ENCODE measurements at places on chromosomes 16 and 17.
A peak's percentile ranks its signal among the peaks of the same experiment; 100 is the strongest.

GRCh38 chr17:79792341-79792871 lies 4.5 kb downstream of the CBX8 start:
- no peak for DNase-seq

GRCh38 chr16:85126705-85127378 lies 14.6 kb upstream of the CIBAR2 start:
- peak; percentile 25 for DNase-seq

- DNase-seq: no peak
Observed at GRCh38 chr17:8742274-8742673, 2.4 kb downstream of the CCDC42 start.

DNA sequence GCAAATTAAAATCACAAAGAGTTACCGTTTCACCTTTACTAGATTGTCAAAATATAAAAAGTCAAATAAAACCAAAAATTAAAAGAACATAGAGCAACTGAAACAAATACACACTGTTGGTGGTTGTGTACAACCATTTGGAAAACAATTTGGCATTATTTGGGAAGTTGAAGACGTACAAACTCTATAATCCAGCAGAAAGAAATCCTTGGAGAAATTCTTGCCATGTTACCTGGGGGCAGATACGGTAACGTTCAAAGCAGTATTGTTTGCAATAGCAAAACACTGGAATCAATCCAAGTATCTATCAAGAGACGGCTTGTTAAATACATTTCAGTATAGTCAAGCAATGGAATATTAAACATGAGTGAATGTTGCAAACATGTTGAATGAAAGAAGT lies 56.7 kb downstream of the TBX4 start:
- DNase-seq: no peak

- DNase-seq: no peak
Observed at GRCh38 chr17:48460052-48460451, 30.0 kb upstream of the SKAP1 start.

GRCh38 chr17:55236316-55236715 lies 28.4 kb upstream of the HLF start:
- DNase-seq: no peak

DNA sequence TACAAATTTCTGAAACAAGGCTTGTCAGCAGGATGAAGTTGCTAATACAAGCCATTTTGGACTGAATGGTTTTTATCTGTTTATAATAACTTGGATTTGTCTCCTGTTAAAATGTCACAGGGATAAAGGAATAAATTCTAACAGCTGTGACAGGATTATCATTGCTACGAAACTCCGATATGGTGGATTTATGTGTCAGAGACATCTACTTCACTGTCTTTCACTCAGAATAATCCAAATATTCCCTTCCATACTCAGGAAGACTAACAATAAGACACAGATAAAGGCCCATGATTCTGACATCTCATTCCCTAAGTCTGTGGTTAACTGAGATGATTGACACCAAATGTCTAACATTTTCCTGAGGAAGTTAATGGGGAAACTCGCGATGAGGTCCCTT lies 529.8 kb upstream of the GOT2 start:
- no peak for DNase-seq

DNA sequence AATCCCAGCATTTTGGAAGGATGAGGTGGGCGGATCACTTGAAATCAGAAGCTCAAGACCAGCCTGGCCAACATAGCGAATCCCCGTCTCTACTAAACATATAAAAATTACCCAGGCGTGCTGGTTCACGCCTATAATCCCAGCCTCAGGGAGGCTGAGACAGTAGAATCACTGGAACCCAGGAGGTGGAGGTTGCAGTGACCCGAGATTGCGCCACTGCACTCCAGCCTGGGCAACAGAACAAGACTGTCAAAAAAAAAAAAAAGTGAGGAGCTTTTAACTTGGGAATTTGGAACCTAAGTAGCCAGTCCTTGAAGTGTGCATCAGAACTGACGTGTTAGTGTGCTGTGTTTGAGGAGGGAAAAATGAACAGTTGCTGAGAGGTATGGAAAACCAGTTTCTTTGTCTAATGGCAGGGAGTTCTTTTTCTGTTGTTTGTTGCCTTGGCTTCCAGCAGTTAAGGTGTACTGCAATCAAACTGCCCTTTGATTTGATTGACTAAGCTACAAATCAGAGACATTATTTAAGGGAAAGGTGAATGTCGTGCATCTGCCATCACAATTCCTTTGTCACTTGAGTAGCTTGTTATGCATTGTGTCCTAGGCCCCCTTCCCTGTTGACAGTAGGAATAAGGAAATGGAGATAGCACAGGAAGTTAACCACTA lies 8.6 kb upstream of the DUSP14 start:
- no peak for DNase-seq

GRCh38 chr17:42185621-42185930 lies 324 bp upstream of the HCRT start:
- no peak for DNase-seq

GRCh38 chr16:73232555-73233328 lies 184.8 kb upstream of the ZFHX3 start:
- DNase-seq: no peak

GRCh38 chr17:574061-574460 lies 140.6 kb downstream of the VPS53 start:
- no peak for DNase-seq

DNA sequence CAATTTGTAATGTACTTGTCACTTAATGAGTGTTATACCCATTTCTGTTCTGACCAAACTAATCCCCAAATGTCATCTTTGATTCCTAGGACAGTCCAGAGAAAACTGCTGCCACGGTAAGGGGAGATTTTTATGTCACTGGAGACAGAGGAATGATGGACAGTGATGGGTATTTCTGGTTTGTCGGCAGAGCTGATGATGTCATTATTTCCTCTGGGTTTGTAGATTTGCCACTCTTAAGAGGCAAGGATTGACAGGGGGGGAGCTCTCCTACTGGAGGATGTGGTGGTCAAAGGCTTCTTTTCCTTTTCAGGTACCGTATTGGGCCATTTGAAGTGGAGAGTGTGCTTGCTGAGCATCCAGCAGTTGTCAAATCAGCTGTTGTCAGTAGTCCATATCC lies 12.5 kb downstream of the THUMPD1 start:
- no peak for DNase-seq

DNA sequence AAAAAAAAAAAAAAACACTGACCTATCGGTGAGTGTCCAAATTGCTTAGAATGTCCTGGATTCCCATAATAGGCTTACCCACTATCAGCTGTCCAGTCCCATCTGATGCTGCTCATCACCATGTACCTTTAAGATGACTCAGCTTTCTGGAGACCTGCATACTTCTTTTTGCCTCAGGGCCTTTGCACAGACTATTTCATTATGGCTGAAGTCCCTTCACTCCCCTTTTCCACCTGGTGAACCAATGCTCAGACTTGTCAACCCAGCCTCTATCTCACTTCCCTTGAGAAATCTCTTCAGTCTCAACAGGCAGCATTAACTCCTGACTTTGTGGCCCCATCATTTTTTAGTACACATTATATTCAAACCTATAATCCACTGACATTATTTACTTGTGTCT lies 29.7 kb upstream of the NUDT7 start:
- DNase-seq: no peak

GRCh38 chr17:64202683-64203344 lies 60.2 kb downstream of the TEX2 start:
- DNase-seq: no peak

- peak; percentile 53 for DNase-seq
Observed at GRCh38 chr16:69726313-69727060, at the start of gene NQO1. Gene NQO1 (minus strand): TSS chr16:69726560. CDS start chr16:69726439, 121 bp downstream.

DNA sequence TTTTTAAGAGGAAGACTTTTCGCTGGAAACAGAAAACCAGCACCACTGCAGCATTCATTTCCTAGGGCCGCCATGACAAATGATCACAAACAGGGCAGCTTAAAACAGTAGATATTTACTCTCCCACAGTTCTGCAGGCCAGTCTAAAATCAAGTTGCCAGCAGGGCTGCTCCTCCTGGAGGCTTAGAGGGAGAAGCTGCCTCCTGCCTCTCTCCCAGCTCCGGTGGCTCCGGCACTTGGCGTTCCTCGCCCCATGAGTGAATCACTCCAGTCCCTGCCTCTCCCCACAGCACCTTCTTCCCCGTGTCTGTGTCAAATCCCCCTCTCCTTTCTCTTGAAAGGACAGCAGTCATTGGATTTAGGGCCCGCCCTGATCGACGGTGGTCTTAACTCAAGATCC lies 72.1 kb downstream of the SOCS1 start:
- DNase-seq: no peak

- DNase-seq: no peak
Observed at GRCh38 chr17:28131599-28131998, 89.1 kb downstream of the NLK start.

DNA sequence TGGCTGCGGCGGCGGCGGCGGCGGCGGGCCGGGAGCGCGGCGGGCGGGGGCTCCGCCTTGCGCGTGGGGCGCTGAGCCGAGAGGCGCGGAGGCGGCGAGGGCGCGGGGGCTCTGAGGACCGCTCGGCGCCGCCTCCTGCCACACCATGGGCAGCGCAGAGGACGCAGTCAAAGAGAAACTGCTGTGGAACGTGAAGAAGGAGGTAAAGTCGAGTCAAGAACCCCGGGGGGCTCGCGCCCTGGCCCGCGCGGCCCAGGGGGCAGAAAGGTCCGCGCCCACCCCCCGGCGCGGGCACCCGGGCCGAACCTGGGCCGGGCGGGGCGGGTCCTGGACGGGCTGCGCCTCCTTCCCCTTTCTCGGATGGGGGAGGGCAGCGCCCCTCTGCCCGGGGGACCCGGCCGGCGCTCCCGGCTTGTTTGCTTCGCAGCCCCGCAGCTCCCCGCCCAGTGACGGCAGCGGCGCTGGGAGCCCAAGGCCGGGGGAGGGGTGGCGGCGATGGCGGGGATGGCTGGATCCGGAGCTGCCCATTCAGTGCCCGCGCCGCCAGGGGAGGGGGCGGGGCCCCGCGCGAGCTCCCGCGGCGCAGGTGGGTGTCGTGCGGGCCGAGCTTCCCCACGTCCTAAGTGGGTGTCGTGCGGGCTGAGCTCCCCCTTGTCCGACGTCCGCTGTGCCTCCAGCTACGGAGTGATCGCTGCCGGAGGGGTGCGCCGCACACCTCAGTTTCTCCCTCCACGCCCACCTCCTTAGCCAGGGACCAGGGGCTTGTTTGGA lies 428 bp downstream of the SGSM2 start:
- no peak for DNase-seq

DNA sequence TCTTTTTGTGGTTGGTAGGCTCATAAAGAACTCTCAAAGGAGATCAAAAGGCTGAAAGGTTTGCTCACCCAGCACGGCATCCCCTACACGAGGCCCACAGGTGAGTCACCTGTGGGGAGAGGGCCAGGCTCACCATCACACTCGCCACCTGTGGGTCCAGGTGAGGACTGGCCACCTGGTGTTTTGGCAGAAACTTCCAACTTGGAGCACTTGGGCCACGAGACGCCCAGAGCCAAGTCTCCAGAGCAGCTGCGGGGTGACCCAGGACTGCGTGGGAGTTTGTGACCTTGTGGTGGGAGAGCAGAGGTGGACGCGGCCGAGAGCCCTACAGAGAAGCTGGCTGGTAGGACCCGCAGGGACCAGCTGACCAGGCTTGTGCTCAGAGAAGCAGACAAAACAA lies 11.1 kb downstream of the GNPTG start:
- no peak for DNase-seq

GRCh38 chr17:67020293-67020766 lies 24.0 kb upstream of the CACNG1 start:
- no peak for DNase-seq

- DNase-seq: no peak
Observed at GRCh38 chr16:79843631-79844043, 243.1 kb upstream of the MAF start.

DNA sequence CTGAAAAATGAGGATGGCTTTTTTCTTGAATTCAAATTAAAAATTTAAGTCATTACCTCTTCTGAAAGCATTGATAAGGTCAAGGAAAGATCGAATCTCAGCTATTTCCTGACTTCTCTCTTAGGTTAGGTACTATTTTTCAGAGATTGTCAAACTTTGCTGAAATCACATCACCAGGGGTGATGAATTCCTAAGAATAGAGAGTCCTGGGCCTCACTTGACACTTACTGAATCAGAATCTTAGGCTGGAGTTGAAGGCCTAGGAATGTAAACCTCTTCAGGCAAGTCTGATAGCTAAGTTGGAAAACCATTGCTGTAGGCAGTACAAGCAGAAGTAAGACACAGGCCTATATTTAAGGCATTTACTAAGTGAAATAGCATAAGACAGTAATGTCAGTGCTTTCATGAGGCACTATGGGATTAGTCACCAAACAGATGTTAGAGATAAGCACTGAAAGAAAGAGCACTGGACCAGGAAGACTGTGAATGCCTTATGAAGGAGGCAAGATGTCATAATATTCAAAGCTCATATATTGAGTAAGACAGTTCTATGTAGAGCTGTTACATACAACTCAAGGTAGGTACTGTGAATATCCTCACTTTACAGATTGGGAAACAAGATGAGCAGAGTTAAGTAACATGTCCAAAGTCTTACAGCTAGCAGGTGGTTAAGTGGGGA lies 21.5 kb downstream of the DCAF7 start:
- no peak for DNase-seq

- DNase-seq: no peak
Observed at GRCh38 chr17:28957992-28958355, 6.7 kb upstream of the PHF12 start.

All from stimulated activated CD4-positive, alpha-beta T cell treated with anti-CD3 and anti-CD28 coated beads, TNF-alpha, amount 100 ng/mL, for 1 hour (primary cell).